Left cardiac atrium (tissue), 4 donors: ENCODE measurements at places on chromosomes 5 and 9. TPM values are rescaled to one million over a fixed set of nuclear protein-coding genes. Genes with fewer than 3 reads are reported as not detected.

DNA sequence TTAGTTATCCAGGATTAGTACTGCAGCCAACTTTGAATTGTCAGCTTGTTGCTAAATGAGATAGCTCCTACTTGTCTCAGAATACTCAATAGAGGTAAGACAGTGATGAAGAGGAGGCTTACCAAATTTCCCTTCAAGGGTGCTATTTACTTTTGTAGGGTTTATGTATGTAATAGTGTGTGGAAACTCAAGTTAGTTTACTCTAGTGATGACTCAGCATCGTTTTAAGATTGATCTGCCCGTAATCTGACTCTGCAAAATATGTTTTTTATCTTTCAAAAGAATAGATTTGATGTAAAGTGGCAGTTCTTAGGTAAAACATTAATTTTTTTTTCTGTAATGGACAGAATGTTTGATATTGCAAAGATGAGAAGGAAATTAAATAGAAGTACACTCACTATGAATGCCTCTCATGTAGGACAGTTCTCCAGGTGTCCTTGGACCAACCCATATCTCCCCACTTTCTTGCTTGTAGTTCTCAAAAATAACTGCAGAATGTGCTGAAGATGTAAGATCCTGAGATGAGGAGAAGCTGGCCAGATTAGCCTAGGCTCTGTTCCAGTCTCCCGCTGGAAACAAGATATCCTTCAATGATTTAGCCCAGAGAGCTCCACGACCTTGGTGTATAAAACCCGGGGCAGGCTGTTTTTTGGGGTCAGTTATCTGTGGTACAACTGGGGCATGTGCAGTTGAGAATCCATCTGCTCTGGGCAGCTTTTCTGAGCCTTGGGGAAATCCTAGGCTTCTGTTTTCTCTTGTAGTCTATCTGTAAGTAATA, 24.4 kb upstream of the MROH2B start:
- no peak for DNase-seq

DNA sequence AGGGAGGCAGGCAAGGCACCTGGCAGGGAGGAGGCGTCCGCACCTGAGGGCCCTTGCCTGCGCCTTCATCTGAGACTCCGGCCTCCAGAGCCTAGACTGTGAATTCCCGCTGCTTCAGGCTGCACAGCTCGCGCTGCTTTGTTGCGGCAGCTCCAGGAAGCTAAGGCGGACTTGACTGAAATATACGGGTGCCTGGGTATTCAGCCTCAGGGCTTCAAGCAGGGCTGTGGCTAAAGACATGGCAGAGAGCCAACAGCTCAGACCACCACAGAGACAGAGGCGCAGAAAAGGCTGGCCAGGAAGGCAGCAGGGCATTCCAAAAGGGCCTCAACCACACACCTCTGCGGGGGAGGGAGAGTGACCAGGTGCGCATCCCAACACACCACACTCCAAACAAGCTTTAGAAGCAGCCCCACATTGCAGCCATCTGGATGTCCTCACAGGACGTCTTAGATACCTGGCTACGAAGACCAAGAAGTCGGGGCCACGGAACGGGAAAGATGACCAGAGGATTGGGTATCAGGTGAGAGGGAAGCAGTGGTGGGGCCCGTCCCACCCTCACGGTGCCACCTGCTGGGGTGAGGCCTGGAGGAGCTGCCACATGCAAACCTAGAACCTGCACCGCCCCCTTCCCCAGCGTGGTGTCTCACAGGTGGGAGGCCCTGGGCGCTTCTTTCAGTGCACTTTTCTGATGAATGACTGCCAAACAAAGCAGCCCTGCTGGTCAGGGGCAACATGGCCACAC, 1.7 kb upstream of the DPH7 start:
- DNase-seq, result no peak

DNA sequence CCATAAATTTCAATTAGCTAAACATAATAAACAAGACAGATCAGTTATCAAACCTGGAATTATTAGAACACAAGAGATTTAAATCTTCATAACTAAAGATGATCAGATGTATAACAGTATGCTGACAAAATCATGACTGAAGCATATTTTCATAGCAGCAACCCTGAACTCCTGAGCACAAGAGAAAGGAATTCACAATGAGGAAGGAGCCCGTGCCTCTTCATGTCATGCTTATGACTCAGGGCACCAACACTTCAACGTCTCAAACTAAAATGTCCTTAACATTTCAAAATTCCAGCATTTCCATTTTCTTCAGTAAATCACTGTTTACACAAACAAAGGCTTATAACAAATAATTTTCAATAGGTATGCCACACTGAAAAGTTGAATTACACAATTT, 6.7 kb downstream of the AP3B1 start:
- no peak for DNase-seq

DNA sequence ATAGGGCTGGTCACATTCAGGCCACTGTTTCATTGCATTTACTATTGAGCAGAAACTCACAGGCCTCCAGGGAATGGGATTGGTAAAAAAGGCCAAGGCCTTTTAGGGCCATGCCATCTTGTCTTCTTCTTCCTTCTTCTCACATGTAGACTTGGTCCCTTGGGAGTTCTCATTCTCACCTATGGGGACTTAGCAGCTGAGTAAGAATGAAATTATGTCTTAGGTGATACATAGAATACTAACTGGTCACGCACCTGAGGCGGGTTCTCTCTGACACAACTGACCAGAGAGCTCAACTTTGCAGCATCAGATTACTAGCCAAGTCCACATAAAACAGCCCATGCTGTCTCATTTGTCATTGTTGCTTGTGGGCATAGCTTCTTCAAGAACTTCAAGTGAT, 641.8 kb downstream of the EFNA5 start:
- DNase-seq, result no peak

- no peak for DNase-seq
Observed at GRCh38 chr9:93699650-93700049, 123.3 kb downstream of the PHF2 start.

DNA sequence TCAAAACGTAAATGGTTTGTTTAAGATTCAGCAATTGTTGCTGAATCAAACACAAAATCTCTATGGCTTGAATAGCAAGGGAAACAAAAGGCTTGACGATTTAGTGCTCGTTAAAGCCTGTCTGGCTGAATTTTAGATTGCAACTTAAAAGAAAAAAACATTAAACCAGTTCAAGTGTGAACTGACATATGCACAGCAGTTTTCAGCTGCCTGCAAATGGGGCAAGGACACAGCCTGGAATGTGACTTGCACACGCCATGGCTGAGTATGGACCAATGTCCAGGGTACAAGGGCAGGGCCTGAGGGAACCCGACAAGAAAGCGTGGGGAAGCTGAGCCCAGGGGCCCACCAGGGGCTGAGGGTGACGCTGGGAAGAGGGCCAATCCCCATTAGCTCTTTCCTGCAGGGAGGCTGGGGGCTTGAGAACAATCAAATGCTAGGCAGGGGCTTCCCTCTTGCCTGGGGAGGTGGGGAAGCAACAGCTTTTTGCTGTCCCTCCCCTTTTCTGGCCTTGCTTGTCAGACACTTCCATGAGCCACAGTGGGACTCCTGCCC, 89.6 kb upstream of the LRRTM2 start:
- DNase-seq, result no peak

GRCh38 chr9:125749951-125750626, 2.9 kb downstream of the PBX3 start:
- DNase-seq, result no peak

DNA sequence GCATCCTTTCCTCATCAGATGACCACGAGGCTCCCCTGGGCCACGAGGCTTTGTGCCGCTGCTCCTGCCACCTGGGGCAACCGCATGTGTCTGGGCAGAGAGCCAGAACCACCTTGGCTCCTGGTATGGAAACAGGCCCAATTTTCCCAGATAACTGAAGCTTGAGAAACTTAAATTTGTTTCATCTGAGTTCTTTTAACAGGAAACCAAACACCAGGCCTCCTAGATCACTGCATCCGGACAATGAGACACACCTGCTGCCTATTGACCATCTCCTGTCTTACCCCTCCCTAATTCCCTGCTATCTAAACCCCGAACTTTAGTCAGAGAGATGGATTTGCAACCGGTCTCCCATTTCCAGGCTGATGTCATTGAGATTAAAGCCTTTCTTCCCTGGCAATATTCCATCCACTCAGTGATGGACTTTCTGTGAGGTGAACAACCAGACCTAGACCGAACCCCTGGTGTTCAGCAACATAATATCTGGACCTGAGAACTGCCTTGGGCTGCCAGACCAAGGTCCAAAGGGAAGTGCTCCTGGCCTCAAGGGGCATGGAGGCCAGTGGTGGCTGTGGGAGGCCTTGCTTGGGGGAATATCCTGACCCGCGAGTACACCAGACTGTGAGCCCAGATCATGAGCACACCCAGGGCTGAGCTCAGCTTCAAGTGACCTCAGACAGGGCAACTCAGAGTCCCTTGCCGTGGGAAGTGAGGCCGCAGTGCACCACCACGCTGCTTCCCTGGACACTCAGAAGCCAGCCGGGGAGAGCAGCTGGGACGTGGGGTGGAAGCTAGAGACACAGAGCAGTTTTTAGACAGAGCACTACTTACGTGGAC, 199.7 kb downstream of the HSPA4 start:
- no peak for DNase-seq

DNA sequence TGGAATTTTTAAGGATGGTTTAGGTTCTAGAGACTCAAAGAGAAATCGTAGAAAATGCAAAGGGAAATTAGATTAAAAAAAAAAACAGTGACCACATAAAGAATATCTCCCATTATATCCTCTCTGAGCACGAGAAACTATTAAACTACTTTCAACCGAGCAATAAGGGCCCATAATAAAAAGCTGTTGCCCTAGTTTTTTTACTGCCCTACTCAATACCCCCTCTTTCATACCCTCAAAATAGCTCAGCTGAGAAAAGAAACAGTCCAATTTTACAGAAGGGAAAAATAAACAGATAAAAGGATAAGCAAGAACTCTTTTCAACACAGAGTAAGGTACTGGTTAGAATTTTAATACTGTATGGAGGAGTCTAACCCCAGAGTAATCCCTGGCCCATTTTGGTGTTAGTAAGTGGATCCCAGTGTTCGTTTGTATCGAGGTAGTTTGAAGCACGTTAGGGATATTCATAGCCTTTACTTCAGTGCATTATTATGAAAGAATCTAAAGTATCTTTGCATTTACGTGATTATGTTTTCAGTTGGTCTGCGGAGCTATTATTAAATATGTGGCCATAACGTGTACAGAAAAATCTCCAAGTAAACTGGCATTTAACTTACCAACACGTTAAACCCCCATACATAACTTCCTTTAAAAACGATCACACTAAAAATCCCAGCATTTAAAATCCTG, 980 bp upstream of the RHOBTB3 start:
- DNase-seq, result no peak

DNA sequence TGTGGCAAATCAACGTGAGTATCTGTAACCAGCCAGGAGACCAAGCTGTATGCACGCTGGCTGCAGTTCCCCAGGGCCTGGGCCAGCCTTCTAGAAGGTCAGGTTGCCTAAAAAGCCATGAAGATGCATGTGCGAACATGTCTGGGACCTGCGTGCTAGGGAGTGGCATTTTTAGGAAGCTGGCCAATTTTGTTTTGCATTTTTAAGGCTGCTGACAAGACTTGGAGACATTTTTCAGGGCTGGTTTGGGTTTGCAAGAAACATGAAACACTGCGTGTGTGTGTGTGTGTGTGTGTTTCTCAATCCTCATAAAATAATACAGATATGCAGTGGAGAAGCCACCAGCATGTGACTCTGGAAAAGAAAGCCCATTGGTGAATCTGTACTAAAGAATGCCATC, 5.1 kb downstream of the TGFBI start:
- DNase-seq, result no peak

GRCh38 chr9:97991818-97992217, 8.7 kb downstream of the ANP32B start:
- DNase-seq, result no peak

DNA sequence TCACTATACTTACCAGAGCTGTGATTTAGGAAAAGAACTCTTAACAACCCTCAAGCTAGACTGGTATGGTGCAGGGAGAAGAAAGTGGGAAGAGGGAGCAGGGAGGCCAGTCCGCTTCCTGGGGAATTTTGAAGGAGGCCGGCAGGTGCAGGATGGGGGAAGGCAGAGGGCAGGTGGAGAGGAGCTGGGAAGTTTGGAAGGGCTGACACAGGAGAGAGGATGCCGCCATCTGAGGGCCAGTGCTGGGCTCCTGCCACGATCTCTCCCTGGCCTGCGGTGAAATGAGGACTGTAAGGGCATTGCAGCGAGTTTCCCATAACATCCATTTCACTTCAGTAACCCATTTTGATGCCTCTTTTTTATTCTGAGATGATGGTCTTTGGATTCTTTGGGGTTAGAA, 8.9 kb downstream of the DAB2IP start:
- no peak for DNase-seq

DNA sequence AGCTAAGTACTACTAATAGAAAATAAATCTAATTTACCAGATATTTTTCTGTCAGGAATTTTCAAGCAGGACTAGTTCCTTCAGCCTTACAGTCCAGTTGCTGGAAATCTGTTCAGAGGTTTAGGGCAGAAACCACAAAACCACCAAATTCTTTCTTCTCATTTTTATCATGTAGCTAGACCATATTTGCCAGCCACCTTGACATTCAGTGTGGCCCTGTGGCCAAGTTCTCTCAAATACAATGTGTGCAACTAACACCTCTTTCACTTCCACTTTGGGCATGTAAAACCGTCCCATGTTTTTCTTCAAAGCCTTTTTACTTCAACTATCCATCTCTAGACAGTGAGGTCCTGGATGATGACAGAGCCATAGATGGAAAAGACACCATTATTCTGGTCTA, 1133.2 kb upstream of the CDH18 start:
- no peak for DNase-seq

- no peak for DNase-seq
Observed at GRCh38 chr5:95134326-95134725, 150.6 kb downstream of the MCTP1 start.

GRCh38 chr9:131238402-131239021, 37.8 kb downstream of the FAM78A start:
- no peak for DNase-seq

- DNase-seq, result peak; percentile 78
Observed at GRCh38 chr5:16178745-16179372, 732 bp downstream of the MARCHF11 start.

DNA sequence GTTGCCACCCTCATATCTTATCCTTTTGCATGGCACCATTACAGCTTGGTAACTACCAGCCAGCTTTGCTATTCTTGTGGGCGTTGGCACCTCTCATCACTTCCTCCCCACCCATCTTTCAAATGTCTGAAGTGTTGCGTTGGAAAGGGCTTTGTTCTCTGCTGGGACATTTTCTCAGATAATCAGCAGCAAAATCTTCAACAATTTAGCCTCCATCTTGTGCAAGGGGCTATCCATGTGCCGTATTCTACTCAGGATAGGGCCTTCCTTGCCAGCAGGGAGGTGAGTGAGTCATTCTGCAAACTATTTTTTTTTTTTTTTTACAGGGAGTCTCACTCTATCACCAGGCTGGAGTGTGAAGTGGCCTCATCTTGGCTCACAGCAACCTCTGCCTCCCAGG, 62.1 kb upstream of the NUDT12 start:
- peak; percentile 21 for DNase-seq

GRCh38 chr9:21789541-21790037, 12.8 kb upstream of the MTAP start:
- peak; percentile 32 for DNase-seq

GRCh38 chr5:178569485-178569884, 20.7 kb downstream of the COL23A1 start:
- DNase-seq, result no peak

TGFBI gene
- total RNA-seq, result 79.7 TPM

OTULINL gene
- 4.9 TPM for total RNA-seq

PLGRKT gene
- total RNA-seq, result 37.1 TPM

SAP30L gene
- total RNA-seq, result 32.1 TPM

SYNPO gene
- 769 TPM for total RNA-seq

GLRA1 gene
- not detected for total RNA-seq

FOXD1 gene
- total RNA-seq, result 0.09 TPM

TTC23L gene
- not detected for total RNA-seq
